ENCODE measurements at places on chromosomes 2 and 18. TPM values are rescaled to one million over a fixed set of nuclear protein-coding genes. Genes with fewer than 3 reads are reported as not detected.

PROKR1 gene
- 5.2 TPM for total RNA-seq

VPS54 gene
- 17.0 TPM for total RNA-seq

LINC00305 gene
- total RNA-seq, result not detected

GRCh38 chr2:234203135-234203984 is 152.9 kb downstream of the SPP2 start:
- no peak overlapping the region for H3K27ac ChIP-seq
- no peak for DNase-seq
- peaks cover 3% of the 10 kb centered on the region for H3K36me3 ChIP-seq
- no peaks in the 10 kb centered on the region for H3K27me3 ChIP-seq
- no peaks in the 10 kb centered on the region for H3K4me1 ChIP-seq

- no peak for DNase-seq
- no peaks in the 10 kb centered on the region for H3K27me3 ChIP-seq
- H3K27ac ChIP-seq, result no peak overlapping the region
- H3K4me1 ChIP-seq, result no peaks in the 10 kb centered on the region
- no peaks in the 10 kb centered on the region for H3K36me3 ChIP-seq
- H3K4me3 ChIP-seq, result no peak overlapping the region
Measured at GRCh38 chr2:24521162-24521857, 30.3 kb downstream of the NCOA1 start.

GRCh38 chr18:7388741-7389140 is 157.9 kb downstream of the LRRC30 start:
- no peak overlapping the region for H3K4me3 ChIP-seq
- H3K27me3 ChIP-seq, result no peaks in the 10 kb centered on the region
- no peaks in the 10 kb centered on the region for H3K36me3 ChIP-seq
- H3K27ac ChIP-seq, result no peak overlapping the region

- no peak for DNase-seq
- no peaks in the 10 kb centered on the region for H3K36me3 ChIP-seq
- no peaks in the 10 kb centered on the region for H3K27me3 ChIP-seq
- H3K27ac ChIP-seq, result no peak overlapping the region
Measured at GRCh38 chr2:68501768-68502167, 34.4 kb downstream of the APLF start.

- H3K27ac ChIP-seq, result no peak overlapping the region
- no peaks in the 10 kb centered on the region for H3K36me3 ChIP-seq
- no peaks in the 10 kb centered on the region for H3K27me3 ChIP-seq
Measured at GRCh38 chr2:205754285-205754923, 72.1 kb downstream of the NRP2 start.

GRCh38 chr18:63205791-63206252 is 113.7 kb downstream of the BCL2 start:
- no peak for DNase-seq
- no peaks in the 10 kb centered on the region for H3K4me1 ChIP-seq
- no peak overlapping the region for H3K4me3 ChIP-seq

GRCh38 chr18:48452861-48453323 is 43.7 kb upstream of the ZBTB7C start:
- no peak overlapping the region for H3K27ac ChIP-seq
- no peaks in the 10 kb centered on the region for H3K4me1 ChIP-seq
- H3K36me3 ChIP-seq, result no peaks in the 10 kb centered on the region

Measured in GM23338 (cell line).